ENCODE measurements at places on chromosomes 4 and X.
A peak's percentile ranks its signal among the peaks of the same experiment; 100 is the strongest.

DNA sequence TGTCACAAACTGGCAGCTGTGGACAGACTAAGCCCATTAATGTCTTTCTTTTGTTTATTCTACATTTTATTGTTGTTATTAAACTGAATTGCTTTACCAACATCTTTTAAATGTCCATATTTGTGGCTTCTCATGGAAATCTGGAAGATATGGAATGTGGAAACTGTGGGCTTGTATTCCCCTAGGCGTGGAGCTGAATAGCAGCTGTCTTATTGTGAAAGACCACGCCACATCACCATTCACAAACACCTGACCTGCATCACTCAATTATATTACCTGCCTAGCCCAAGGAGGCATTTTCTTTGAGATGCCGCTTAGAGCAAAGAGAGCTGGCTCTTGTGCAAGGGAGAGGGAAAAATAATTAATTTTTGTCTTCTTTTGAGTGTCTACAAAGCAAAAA is 96.9 kb upstream of the GPRIN3 start:
- no peak for DNase-seq

GRCh38 chrX:39888730-39889129 is 209.0 kb downstream of the BCOR start:
- DNase-seq = no peak

DNA sequence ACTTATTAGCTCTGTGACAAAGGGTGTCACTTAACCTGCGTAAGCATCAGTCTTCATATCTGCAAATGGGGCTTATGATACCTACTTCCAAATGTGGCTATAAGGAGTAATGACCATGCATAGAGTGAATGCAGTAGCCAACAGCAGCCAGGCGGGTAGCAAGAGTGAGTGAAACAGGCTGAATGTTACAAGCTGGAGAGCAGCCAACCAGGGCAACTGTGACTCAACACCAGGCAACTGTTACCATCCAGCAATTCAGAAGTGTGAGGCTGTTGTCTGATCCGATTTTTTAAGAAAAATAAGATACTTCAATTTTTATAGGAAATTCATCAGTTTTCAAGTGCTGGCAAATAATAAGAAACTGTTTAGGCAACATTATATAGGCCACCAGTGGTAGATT is 270.2 kb upstream of the TAPT1 start:
- peak; percentile 42 for DNase-seq

GRCh38 chr4:112381996-112382692 is 85.0 kb downstream of the ALPK1 start:
- DNase-seq = no peak

DNA sequence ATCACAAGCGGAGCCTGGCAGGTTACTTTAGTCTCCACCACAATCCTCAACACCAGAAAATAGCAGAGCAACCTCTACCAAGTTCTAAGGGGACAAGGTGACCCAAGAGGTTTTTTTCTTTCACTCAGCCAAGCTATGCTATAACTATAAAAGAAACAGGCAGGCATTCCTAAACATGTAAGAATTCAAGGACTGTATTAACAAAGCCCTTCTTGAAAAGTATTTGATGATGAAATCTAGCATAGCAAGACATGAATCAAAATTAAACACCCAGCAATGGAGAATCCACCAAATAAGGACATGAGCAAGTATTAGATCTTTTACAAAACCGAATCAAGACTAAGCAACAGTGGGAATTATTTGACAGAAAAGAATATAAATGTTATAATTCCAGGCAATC is 25.7 kb upstream of the C1QTNF7 start:
- DNase-seq = no peak

GRCh38 chr4:28435314-28435713 is 1574.7 kb downstream of the STIM2 start:
- no peak for DNase-seq

- no peak for DNase-seq
These were observed 54.2 kb downstream of the MSX1 start for GRCh38 chr4:4913628-4914027.

DNA sequence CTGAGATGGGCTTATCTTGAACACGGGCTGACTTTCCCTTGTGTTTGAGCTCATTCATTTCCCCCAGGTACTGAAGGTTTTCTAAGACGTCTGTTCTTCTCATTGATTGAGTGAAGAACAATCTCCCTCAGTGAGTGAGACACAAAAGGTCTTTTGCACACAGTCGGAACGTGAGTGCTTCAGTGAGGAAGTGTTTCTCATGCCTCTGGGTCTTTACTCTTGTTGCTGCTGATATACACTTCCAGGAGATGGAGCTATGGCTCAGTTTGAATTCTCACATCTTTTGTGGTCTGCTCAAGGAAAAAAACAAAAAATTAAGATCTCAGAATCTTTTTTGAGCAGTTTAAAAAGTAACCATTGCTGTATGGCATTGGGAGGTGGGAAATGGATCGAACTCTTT is 981.9 kb upstream of the TENM3 start:
- DNase-seq = peak; percentile 10

DNA sequence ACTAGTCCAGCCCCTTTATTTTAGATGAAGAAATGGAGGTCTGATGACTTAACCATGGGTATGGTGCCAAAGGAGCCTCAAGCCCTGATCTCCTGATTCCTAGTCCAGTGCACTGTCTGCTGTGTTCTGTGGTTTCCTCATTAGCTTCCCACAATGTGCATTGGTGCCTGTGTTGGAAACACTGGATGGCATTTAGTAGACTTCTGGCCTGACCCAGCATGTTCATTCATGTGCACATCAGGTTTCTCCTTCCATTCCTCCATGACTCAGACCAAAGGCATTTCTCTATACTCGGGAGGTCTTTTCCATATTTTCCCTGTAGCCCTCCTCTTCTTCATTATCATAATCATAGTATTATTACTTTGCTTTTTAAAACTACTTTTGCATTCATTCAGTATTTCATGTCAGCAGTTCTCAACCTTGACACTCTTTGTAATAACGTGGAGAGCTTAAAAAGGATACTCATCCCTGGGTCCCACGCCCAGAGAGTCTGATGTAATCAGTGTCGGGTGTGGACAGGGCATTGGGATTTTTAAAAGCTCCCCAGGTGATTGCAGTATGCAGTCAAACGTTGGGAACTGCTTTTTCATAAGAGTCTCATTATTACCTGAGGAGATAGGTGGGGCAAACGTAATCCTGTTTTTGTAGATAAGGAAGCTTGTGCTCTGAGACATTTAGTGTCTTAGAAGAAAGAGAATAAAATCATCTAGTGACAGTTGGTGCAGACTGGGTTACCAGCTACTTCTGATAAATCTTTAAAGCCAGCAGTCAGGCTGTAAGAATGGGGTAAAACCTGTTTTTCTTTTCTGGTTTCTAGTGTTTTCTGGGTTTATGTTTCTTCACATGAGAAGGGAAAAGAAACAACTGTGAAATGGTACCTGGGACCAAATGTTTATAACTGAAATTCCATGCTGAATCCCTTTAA is 40.9 kb upstream of the XK start:
- DNase-seq = no peak

DNA sequence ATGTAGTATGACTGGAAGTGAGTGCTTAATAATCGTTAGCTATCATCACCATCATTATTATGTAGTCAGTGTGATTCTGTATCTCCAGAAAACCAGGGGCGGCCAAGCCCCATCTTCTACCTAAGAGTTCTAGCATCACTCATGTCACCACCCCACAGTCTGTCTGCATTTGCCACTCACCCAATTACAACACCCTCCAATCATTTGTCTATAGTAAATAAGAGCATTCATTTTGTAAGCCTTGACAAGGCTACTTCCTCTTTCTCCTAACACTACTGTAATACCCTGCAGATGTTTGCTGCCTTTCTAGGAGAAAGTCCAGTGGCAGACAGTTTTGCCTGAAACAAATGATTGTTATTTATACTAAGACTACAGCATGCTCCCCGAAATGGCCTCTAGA is 15.8 kb upstream of the IL21 start:
- no peak for DNase-seq

DNA sequence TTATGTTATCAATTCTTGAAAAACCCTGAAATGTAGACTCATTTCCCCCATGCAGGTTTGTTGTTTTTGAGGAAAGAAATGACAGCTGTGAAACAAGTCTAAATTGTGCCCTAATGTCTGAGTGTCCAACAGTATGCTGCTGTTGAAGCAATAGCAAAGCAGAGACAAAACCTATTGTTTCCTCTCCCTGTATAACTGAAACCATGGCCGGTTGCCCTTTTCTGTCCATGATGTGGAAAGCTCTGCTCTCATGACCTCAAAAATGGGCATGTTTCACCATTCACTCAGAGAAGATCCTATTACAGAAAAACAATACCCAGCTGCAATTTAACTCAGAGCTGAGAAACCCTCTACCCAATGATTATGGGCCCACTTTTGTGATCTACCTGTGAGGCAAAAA is 312.6 kb upstream of the FTHL17 start:
- DNase-seq = no peak

GRCh38 chrX:9462456-9462855 is 2.4 kb upstream of the TBL1X start:
- DNase-seq = no peak

- DNase-seq = no peak
These were observed 51.7 kb downstream of the SLC7A11 start for GRCh38 chr4:138190452-138190858.

DNA sequence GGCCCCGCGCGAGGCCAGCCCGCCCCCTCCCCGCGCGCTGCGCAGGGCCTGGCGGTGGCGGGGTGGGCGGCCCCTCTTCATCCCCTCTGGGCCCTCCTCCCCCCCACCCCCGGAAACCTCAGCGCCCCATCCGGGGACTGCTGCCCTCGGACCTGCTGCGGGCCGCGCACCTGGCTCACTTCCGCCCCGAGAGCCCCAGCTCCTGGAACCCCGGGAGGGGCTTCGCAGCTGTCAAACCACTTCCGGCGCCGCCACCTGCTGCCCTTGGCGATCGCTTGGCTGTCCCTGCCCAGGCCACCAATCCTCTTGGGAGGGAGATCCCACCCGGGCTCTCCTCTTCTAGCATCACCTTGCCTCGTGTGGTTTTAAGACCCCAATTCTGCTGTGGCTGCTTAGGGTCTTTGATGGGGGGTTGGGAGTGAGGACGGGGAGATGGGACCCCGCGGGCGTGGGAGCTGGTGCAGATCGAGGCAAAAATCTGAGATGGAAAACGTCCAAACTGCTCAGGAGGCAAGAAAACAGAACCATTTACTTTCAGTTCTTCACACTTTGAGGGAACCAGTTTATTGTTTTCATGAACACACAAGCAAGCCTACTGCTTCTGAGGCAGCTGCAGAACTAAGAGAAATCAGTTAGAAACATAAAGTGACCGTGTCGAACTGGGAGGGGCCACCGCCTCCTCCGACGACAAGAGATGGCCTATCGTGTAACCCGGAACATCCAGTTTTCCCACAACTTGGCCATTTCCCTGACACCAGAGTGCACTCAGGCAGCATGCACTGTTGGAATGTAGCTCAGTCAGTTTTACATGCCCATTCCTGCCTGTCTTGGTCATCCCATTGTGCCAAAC is 754 bp downstream of the MTMR1 start:
- peak; percentile 63 for DNase-seq

DNA sequence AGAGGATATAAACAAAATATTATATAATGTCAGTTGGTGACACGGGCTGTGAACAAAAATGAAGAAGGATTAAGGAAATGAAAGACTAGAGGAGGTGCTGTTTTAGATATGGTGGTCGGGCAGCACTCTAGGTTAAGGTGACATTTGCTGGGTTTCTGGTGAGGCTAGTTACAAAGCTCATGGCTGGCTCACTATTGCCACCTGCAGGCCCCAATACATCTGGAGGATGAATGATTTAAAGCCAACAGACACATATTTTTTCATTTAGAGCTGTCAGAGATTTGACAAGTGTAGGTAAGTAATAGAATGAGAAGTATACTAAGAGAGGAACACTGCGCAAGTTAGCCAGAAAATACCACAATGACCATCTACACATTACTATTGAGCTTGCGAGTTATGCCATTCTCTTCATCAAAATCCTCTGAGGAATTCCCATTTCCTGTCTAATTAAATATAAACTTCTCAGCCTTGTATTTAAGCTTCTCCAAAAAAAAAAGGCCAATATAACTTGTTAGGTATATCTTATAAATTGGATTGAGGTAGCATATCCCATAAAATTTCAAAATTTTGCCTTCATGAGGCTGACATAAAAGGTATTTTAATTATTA is 6.4 kb upstream of the FGG start:
- DNase-seq = peak; percentile 69

DNA sequence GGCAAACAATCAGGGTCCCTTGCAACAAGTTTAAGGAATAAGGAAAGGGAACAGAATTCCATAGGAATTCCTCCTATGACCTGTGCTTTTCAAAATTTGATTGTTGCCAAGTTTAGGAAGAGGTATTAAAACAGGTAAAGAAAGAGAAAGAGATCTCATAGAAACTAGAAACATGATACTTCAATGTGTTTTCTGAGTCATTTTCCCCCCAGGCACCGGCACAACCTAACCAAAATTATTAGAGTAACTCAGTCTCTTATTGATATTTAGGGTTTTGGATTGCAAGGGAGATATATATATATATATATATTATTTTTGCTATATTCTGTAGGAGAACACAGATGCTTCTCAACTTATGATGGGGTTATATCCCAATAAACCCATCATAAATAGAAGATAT is 278.0 kb upstream of the DKK2 start:
- DNase-seq = no peak

GRCh38 chrX:134501941-134502340 is 42.0 kb downstream of the HPRT1 start:
- DNase-seq = no peak

- DNase-seq = no peak
These were observed 264.3 kb upstream of the AGTR2 start for GRCh38 chrX:115906276-115906675.

- DNase-seq = no peak
These were observed 52.9 kb downstream of the SLC7A11 start for GRCh38 chr4:138189206-138189605.

GRCh38 chrX:101394372-101394771 is 3.6 kb downstream of the RPL36A start:
- DNase-seq = no peak

- no peak for DNase-seq
These were observed 63.9 kb upstream of the NLGN4X start for GRCh38 chrX:6292599-6292998.

DNA sequence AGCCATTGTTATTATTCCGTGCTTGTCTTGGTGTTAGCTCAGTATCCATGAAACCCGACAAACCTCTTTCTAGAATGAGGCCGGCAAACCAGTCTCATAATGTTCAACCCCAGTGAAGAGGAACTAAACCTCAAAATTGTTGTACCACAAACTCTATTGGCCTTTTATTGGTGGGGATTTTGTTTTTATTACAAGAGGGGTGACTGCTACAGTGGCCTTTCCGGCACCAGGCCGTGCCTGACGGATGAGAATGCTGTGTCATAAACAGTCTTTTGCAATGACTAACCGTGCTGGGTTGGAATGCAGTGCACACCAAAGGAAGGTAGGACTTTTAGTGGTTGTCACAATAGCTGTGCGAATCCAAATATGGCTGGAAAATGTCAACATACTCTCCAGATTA is 60.8 kb downstream of the SHROOM2 start:
- DNase-seq = peak; percentile 76

DNA sequence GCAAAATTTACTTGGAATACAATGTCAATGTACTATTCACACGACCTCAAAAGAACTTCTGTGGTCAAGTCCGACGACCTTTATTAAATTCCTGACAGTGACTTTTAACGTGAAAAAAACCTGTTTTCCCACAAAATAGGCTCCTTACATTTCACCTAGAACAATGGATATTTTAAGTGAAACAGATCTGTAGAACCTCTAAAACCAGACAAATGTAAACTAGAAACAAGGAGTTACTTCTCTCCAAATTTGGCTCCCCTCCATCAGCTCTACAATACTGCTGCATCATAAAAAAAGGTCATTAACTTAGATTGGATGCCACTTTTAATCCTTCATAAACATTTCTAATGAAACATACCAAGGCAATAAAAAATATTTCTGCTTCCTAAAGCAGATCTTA is 1.2 kb downstream of the NEK1 start:
- no peak for DNase-seq

GRCh38 chr4:77617203-77617602 is 11.6 kb downstream of the CXCL13 start:
- no peak for DNase-seq
